ENCODE measurements at places on chromosomes 11 and 22.

DNA sequence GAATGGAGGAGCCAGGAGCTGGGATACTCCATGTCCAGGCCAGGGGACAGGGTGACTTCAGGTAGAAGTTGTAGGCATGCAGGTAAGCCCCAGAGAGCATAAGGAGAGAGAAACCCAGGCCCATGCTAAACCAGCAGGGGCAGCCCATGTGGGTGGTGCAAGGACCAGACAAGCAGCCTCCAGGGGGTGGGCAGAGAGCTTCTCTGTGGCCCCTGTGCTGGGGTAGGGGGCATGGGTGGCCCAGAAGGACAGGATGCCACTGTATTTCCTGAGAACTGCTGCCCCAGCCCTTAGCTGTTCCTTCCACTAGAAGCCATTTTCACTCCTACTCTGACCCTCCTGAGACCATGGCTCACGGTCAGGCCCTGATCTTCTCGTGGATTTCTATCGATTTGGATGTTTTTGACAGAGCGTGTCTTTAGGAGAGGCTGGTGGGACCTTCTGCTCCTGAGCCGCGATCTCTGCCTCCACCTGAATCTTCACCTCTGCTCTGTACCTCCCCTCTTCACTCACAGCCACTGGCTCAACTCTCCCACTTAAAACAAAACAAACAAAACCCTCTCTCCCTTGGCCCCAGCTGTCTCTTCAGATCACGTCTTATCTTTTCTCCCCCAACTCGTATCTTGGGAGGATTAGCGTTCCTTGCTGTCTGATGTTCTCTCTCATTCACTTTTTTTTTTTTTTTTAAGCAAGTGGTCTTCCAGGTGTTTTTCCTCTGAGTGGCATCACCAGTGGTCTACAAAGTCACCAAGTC, 112.2 kb downstream of the NECTIN1 start:
- DNase-seq, result no peak

GRCh38 chr22:37244922-37245722, 1.1 kb upstream of the RAC2 start:
- no peak for DNase-seq

DNA sequence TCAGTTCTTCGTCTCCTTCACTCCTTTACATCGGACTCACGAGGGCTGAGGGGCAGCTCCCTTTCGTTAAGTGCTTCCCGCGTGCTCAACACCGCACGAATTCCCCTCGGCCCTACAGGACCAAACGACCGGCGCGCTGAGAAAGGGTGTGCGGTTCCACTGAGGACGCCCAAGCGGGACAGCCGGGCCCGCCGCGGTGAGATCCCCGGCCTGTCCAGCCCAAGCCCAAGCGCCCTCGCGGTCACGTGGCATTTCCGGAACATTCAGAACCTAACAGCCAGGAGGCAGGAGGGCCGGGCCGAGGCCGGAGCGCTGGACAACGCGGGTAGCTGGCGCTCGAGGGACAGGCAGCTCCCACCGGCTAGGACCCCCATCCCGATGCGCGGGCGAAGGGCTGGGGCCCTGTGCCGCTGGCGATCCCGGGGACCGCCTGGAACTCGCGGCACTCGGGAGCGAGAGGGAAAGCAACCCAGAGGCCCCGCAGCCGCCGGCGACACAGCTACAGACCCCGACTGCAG, 737 bp upstream of the STIP1 start:
- DNase-seq, result no peak

DNA sequence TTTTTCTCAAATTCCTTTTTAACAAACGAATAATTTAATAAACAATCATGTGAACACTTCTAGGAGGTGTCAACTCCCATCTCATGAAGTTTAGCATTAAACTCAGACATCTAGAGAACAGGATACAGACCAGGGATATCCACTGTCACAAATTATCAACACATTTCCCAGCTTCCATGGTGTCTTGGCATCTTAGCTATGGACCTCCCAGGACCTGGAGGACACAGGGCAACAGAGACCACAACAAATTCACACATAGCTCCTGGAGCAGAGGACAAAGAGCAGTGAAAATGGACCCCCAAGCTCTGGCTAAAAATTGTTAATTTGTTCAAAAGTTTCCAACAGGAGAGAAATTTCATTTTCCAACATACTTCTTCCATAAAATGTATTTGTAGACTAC, 102.2 kb downstream of the SGSM3 start:
- DNase-seq, result no peak

DNA sequence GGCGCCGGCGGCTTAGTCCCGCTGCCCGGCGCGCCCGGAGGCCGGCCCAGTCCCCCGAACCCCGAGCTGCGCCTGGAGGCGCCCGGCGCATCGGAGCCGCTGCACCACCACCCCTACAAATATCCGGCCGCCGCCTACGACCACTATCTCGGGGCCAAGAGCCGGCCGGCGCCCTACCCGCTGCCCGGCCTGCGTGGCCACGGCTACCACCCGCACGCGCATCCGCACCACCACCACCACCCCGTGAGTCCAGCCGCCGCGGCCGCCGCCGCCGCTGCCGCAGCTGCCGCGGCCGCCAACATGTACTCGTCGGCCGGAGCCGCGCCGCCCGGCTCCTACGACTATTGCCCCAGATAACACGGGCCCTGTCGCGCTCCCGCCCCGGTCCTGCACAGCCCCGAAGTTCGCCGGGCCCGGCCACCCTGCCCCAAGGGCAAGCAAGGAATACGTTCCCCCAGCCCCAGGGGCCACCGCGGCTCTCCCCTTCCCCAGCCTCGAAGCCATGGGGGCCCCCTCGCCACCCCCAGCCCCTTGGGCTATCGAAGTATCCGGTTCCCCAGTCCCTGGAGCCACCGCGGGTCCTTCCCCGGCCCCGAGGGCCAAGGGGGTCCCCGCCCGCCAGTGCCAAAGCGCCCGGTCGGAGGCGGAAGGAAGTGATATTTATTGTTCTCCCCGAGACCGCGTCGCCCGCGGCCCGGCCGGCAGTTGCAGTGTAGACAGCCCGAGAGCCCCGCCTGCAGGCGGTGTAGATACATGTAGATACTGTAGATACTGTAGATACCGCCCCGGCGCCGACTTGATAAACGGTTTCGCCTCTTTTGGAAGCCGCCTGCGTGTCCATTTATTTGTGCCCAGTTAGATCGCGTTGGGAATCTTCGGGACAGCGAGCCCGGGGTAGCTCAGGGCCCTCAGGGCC, 6.2 kb downstream of the TBX1 start:
- peak; percentile 52 for DNase-seq

- DNase-seq, result no peak
Observed at GRCh38 chr22:44396727-44397722, 84.3 kb upstream of the SHISAL1 start.

DNA sequence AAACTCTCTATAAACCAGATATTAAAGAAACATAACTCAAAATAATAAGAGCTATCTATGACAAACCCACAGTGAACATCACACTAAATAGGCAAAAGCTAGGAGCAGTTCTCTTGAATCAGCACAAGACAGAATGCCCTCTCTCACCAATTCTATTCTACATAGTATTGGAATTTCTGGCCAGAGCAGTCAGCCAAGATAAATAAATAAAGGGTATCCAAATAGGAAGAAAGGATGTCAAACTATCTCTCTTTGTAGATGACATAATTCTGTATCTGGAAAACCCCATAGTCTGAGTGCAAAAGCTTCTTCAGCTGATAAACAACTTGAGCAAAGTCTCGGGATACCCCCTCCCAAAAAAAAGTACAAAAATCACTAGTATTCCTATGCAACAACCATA, 359.8 kb downstream of the LRRC4C start:
- no peak for DNase-seq

DNA sequence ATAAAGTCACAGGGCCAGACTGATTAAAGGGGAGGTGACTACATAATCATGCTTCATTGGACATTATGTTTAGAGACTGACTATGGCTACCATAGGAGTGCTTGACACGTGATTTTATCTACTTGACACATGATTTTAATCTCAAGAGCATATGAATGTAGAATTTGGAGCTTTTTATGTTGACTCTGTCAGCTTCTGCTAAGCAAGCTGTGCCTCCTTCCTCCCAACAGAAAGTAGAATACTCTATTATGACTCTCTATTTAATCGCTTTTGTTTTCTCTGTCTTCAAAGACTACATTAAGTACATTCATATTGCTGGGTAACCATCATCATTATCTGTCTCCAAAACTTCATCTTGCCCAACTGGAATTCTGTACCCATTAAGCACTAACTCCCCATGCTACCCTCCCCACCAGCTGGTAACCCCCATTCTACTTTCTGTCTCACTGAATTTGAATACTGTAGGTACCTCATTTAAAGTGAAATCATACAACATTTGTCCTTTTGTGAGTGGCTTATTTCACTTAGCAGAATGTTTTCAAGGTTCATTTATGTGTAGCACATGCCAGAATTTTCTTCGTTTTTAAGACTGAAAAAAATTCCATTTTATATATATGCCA, 24.7 kb upstream of the ANGPTL5 start:
- no peak for DNase-seq

- no peak for DNase-seq
Observed at GRCh38 chr11:86365546-86365945, 9.1 kb upstream of the CCDC81 start.

DNA sequence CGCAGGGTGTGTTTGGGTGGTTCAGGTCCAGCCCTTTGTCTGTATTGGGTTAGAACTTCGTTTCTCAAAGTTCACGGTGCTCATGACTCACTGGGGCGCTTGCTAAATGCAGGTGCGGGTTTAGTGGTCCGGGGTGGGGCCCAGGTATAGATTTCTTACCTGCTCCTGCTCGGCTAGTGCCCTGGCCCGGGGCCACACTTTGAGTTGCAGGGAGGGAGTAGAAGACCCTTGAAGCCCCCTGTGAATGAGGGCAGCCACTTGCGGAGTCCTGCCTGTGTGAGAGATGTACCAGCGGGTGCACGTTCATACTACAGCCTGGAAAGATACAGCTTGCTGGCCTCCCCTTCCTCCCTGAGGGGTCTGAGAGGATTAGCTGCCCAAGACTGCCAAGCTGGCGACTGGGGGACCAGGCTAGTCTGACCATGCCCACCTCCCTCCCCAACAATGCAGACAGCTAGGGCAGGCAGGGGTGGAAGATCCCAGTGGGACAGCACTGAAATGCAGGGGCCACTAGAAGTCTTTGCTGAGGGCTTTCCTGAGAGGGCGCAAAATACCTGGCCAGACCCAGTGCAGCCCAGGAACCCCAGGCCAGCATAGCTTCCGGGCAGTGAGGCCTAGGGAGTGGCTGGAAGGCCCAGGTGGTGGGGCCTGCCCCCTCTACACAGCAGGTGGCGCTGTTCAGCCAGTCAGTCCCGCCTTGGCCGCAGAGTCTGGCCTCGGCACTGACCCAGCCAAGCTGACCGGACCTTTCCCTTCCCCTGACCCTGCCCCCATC, 5.1 kb upstream of the MYRF start:
- peak; percentile 21 for DNase-seq

GRCh38 chr11:10728154-10728553, 22.9 kb upstream of the CTR9 start:
- no peak for DNase-seq

DNA sequence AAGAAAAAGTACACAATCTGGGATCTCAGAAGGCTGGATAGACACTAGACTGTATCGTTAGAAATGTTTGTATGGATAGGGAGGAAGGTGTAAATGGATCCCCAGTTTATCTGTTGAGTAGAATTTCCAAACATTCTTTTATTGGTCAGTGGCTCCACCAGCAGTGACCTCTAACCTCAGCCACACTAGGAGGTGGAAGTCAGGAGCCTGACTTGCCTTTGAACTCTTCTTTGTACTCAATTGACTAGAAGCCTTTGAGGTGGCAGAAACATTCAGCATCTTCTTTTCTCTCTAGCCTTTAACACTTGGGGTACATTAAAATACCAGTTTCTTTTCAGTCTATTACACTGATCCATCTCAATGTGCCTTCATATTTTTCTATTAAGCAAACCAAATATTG, 39.1 kb downstream of the EXT2 start:
- DNase-seq, result no peak

GRCh38 chr22:38862375-38863329, 9.4 kb downstream of the CBX6 start:
- DNase-seq, result no peak

GRCh38 chr11:6194065-6194581, 4.9 kb upstream of the OR52W1 start:
- DNase-seq, result no peak

DNA sequence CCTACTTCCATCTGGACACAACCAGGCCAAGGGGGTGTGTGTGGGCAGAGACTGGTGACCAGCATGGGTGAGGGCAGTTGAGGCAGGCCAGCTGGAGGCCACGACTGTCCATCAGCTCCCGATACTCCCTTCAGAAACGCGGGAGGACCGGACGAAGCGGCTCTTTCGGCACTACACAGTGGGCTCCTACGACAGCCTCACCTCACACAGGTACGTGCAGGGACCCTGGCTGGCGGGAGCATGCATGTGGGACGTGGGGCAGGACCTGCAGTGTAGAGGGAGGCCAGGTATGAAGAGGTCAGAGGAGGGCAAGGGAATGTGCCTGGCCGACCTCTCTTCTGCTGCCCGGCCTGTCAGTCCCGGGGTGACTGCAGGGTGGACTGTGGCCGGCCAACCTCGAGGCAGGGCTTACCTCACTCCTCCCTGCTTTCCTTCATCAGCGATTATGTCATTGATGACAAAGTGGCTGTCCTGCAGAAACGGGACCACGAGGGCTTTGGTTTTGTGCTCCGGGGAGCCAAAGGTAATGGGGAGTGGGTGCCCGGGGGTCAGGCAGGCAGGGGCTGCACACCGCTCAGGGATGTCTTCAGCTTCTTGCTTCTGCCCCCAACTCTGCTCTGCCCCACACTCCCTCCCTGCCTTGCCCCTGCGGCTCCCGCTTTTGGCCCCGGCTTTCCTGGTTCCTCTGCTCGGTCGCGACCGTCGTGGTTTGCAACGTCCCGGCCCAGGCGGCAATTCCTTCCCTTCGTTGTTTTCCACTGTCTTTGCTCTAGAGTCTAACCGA, 31.3 kb downstream of the SHANK3 start:
- no peak for DNase-seq

GRCh38 chr22:20630873-20631617, 123.6 kb downstream of the MED15 start:
- DNase-seq, result no peak

GRCh38 chr11:44502506-44502905, 63.0 kb upstream of the CD82 start:
- no peak for DNase-seq

GRCh38 chr22:46192210-46192993, 42.1 kb downstream of the PPARA start:
- no peak for DNase-seq

DNA sequence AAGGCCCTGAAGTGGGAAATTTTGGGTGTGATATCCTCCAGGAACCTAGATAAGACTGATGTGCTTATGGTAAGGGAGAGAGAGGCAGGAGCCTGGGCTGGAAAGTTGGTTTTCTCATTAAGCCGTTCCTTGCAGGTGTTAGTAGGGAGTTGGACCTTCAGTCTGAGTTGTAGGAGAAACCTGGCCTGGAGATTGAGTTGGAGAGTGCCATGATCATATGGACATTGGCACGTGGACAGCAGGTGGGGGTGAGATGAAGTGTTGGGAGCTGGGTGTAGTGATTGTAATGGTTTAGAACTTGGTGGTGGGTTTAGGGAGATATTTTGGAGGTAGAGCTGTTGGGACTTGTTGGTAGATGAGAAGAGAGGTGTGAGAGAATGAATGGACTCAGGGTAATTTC, 4.9 kb downstream of the PPP6R2 start:
- DNase-seq, result no peak
